ENCODE measurements at places on chromosomes 12 and 14. TPM values are rescaled to one million over a fixed set of nuclear protein-coding genes. Genes with fewer than 3 reads are reported as not detected.

Gene MYO1H
- 0.09 TPM for total RNA-seq

Gene NRXN3
- 92.6 TPM for total RNA-seq

Gene SERPINA1
- total RNA-seq: 1.9 TPM

Gene ASCL1
- total RNA-seq: 14.0 TPM

Gene ARMH4
- total RNA-seq: 47.2 TPM

Gene FGF6
- total RNA-seq: not detected

Gene HEBP1
- total RNA-seq: 4.5 TPM

Gene ALX1
- total RNA-seq: not detected

Gene TSHR
- total RNA-seq: 1.5 TPM

Gene STAC3
- total RNA-seq: 0.54 TPM

- no peak for DNase-seq
These were observed 36.8 kb upstream of the SPTSSA start for GRCh38 chr14:34498684-34499412.

- no peak for DNase-seq
These were observed 65.6 kb downstream of the SYNE2 start for GRCh38 chr14:63918411-63918810.

GRCh38 chr12:125639826-125640225 lies 574.6 kb downstream of the AACS start:
- no peak for DNase-seq

DNA sequence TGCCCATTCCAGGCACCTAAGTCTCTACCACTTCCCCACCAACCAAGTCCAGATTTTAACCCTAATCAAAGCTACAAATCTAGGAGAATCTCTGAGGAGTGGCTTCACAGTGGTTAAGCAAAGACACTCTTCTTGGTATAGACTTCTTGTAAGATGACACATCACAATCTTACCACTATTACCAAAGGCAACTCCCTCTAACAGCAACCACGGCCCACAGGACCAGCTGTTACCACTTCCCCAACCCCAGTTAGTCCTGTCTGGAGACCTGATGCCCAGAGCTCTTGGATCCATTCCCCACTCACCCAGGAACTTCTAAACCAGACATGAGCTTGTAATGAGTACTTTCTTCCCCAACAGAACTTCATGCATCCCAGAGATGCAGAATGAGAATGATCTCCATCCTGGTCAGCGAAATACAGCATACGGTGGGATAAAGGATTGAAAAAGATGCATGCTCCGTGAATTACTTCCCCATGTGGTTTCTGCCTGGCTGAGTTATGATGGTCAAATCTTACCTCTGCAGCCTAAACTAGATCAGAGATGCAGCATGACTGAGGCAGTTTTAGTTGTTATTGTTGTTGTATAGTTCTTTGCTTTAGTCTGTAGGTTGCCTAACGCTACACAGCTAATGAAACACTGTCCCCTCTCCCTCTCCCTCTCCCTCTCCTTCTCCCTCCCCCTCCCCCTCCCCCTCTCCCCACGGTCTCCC lies 87.7 kb upstream of the FOXN3 start:
- no peak for DNase-seq

DNA sequence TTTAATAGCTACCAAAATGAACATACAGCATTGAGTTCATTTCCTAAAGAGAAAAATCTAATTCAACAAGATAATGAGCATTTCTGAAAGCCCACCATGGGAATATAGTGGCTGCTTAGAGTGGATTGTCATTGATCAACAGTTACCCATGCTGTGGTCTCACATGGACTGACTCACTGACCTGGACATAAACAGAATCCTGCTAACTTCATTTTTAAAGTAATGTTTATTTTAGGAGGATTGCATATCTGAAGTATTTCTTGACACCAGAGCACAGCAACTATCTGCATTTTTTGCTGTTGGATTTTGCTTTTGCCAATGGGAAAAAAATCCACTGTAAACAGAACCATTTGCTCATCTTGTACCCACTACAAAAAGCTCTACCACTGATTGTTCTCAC lies 71.7 kb downstream of the KCNC2 start:
- no peak for DNase-seq

DNA sequence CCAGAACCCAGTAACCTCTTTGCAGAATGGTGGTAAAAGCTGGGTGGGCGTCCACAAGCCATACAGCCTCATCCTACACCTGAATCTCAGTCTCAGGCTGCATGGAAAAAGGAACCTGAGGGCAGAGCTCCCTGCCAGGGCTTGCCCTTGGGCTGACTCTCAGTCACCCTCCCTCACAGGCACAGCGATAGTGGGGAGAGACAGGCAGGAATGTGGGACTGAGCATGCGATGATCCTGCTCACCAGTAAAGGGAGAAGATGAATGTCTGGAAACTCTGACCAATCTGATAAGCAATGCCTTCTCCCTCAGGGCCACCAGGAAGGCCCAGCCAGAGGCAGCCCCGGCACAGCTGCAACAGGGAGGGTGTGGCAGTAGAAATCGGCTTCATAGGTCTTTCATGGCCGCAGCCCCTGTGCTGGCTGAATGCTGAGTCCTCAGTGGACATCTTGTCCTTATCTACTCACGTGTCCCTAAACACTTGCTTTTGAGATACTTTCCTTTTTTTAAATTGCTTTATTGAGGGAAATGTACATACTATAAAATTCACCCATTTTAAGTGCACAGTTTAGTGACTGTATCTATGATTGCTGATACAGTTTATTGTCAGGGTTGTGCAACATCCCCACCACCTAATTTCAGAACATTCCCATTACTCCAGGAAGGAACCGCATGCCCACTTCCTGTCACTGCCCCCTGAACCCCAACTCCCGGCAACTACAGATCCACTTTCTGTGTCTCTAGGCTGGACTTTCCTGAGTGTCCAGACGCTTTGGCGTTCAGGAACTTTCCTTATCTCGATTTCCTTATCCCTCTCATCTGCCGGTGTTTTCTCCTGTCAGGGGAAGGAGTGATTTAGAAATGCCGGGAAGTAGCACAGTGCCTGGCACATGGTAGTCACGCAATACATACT lies 258.1 kb downstream of the PCNX1 start:
- DNase-seq: no peak

GRCh38 chr14:102761206-102761605 lies 16.0 kb upstream of the TRAF3 start:
- no peak for DNase-seq

DNA sequence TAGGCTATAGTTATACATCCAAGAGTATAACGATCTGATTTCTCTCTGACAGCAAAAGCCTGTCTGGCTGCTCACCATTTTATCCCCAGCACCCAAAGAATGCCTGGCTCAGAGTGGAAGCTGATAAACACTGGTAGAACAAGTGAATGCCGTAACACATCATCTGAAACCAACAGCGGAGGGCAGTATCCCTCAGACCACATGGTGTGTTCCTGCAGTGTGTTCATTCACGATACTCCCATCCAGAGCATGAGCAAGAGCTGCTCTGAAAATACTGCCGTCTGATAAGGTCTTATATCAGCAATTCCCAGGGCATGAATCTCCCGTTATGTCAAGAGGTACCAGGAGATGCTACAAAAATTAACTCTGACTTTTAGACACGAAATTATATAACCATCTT lies 95.9 kb downstream of the TTC7B start:
- peak; percentile 54 for DNase-seq

DNA sequence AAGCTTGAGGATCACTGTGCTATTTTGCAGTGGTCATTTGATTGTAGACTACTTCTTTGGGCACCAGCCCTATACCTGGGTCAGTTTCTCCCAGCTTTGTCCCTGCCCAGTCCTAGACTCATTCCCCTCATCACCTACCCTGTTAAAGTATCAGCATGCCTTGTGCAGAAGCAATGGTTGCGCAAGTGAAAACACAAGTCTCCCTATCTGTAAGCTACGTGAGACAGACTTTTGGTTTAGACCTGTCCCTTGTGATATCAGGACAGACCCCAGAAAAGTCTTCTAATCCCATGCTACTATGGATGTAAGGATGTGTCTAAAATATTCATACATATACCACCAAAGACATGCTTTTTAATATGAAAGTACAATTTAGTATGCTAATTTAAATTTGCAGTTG lies 88.8 kb upstream of the ATP2B1 start:
- DNase-seq: no peak

DNA sequence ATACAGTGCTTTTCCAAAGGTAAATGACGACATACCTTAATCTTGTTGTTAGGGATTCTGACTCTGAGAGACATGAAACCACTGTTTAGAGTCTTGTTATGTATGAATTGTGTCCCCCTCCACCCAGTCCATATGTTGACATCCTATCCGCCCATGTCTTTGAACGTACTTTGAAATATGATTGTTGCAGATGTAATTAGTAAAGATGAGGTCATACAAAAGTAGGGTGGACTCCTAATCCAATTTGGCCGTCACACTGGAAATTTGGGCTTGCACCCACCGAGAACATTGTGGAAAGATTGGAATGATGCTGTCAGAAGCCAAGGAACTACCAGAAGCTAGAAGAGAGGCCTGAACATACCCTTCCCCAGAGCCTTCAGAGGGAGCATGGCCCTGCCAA lies 62.2 kb downstream of the RGS6 start:
- DNase-seq: no peak

DNA sequence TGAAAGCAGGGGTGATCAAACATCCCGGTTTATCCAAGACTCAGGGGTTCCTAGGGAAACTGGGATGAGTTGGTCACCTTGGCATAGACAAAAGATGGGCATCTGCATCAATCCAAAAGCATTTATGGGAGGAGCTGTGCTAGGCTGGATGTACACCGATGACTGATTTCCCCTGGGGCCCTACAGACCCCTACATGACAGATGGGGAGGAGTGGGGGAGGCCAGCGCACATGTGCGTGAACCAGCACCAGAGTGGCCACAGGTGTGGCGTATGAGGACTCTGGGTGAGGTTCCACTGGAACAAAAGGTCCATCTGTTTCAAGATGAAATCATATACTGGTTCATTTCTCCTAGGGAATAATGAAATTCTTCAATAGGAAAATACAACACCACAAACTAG lies 210.4 kb downstream of the ITPR2 start:
- no peak for DNase-seq

DNA sequence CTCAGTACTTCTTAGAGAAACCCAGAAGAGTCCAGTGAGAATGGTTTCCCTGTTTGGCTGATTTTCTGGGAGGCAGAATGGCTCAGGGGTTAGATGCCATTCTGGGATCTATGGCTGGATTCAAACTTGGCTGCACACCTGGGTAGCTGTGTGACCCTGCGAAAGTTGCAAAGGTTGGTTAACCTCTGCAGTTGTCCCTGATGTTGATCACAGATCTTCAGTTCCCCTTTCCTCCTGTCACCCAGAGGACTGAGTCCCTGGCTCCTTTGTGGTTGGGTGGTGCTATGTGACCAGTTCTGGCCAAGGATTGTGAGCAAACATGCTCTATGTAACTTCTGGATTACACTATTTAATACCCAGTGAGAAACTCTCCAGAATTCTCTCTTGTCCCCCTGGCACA lies 418.0 kb downstream of the RGS6 start:
- no peak for DNase-seq

Data from cerebellum (tissue), 4 donors.